T-helper 2 cell treated with Interferon-gamma antibody and Interleukin-4, amounts not matched to agents 5 μg/mL and 100 μg/mL, for 36 hours (primary cell): ENCODE measurements at places on chromosomes 3 and 15.
A peak's percentile ranks its signal among the peaks of the same experiment; 100 is the strongest.

GRCh38 chr3:194395778-194396538 is 3.1 kb downstream of the GP5 start:
- H3K4me1 ChIP-seq, result peaks cover 40% of the 10 kb centered on the region
- peak overlapping the region; percentile 73 for H3K4me3 ChIP-seq
- peaks cover 32% of the 10 kb centered on the region for H3K27me3 ChIP-seq
- peak; percentile 57 for DNase-seq

DNA sequence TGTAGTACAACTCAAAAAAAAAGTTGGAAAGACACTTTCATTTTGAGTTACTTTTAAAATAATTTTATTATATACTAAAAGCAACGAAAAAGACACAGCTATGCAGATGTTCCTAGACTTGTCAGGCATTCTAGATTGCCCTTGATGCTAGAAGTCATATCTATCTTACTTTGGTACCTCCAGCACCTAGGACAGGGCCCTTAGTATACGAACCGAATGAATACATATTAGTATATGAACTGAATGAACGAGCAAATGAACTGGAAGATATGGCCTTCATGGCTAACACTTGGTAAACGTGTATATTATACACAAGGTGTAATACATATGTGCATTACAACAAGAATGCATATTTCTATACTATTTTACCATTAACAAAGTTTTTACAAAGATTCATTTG is 24.1 kb downstream of the ATP13A5 start:
- H3K4me1 ChIP-seq, result no peaks in the 10 kb centered on the region
- H3K27ac ChIP-seq, result no peak overlapping the region
- H3K36me3 ChIP-seq, result no peaks in the 10 kb centered on the region
- no peak for DNase-seq
- no peak overlapping the region for H3K4me3 ChIP-seq

- H3K36me3 ChIP-seq, result peaks cover 49% of the 10 kb centered on the region
- no peak for DNase-seq
- H3K4me1 ChIP-seq, result peaks cover 32% of the 10 kb centered on the region
- no peak overlapping the region for H3K4me3 ChIP-seq
- H3K27ac ChIP-seq, result no peak overlapping the region
- no peaks in the 10 kb centered on the region for H3K27me3 ChIP-seq
Observed at GRCh38 chr3:11810276-11810675, 36.4 kb downstream of the TAMM41 start.

DNA sequence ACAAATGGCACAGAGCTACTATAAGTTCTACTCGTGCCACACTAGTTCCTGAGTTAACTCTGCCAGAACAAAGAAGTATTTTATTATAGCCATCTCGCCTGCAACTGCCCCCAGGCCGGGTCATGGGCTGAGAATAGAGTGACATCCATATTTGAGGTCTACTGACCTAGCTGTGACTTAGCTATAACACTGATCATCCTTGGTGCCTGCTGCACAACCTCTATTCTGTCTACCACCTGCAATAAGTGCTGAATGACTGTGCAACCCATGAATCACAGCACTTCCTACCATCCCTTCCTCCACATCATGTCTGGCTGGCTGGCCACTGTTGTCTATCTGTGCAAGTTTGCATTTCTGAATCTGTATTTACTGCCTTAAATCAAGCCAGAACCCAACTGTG is 506.5 kb upstream of the TBL1XR1 start:
- no peaks in the 10 kb centered on the region for H3K27me3 ChIP-seq
- H3K27ac ChIP-seq, result no peak overlapping the region
- H3K36me3 ChIP-seq, result no peaks in the 10 kb centered on the region
- H3K4me1 ChIP-seq, result no peaks in the 10 kb centered on the region
- DNase-seq, result no peak

- H3K27ac ChIP-seq, result no peak overlapping the region
- H3K27me3 ChIP-seq, result peaks cover 3% of the 10 kb centered on the region
- H3K36me3 ChIP-seq, result peaks cover 2% of the 10 kb centered on the region
- H3K4me3 ChIP-seq, result no peak overlapping the region
- H3K4me1 ChIP-seq, result peaks cover 3% of the 10 kb centered on the region
- DNase-seq, result no peak
Observed at GRCh38 chr3:102006812-102007485, 157.6 kb downstream of the NFKBIZ start.

- peaks cover 14% of the 10 kb centered on the region for H3K36me3 ChIP-seq
- H3K27me3 ChIP-seq, result no peaks in the 10 kb centered on the region
- H3K4me3 ChIP-seq, result no peak overlapping the region
- DNase-seq, result no peak
- H3K27ac ChIP-seq, result no peak overlapping the region
- H3K4me1 ChIP-seq, result peaks cover 2% of the 10 kb centered on the region
Observed at GRCh38 chr3:113754494-113755159, 7.8 kb downstream of the ATP6V1A start.

DNA sequence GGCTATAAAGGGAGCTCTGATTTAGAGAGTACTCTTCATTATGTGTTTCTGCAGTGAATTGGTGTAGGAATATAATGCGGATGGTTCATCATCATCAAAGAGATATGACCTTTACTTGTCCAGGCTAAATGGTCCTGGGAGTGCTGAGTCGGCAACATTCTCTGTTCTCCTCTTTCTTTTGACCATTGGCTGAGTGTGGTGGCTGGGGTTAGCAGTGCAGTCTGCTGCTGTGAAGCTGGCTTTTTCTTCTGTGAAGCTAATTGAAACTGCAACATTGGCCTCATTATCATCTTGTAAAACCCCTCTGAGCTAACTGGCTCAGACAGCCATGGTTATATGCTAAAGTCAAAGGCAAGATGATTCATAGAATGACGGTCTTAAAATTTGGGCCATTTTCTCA is 83.8 kb downstream of the THRB start:
- no peak overlapping the region for H3K4me3 ChIP-seq
- no peaks in the 10 kb centered on the region for H3K27me3 ChIP-seq
- H3K36me3 ChIP-seq, result no peaks in the 10 kb centered on the region
- no peaks in the 10 kb centered on the region for H3K4me1 ChIP-seq
- DNase-seq, result no peak
